ENCODE measurements at places on chromosomes 3 and 15.

GRCh38 chr15:39625451-39625850, 44.6 kb downstream of the THBS1 start:
- DNase-seq = no peak

DNA sequence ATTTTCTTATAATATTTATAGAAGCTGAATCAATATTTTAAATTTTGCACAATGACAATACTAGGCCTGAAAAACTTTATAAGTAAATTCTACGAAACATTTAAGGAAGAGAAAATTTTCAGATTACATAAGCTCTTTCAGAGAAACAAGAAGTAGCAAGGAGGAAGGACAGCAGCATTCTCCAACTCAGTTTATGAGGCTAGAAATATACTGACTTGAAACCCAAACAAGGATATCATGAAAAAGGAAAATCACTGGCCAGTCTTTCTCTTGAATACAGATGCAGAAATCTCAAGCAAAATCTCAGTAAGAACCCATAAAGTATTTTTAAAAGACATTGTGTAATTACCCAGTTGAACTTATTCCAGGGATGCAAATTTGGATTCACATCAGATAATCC, 121.3 kb downstream of the STAC start:
- DNase-seq = no peak

GRCh38 chr3:160286231-160286630, 61.0 kb downstream of the C3orf80 start:
- DNase-seq = no peak

DNA sequence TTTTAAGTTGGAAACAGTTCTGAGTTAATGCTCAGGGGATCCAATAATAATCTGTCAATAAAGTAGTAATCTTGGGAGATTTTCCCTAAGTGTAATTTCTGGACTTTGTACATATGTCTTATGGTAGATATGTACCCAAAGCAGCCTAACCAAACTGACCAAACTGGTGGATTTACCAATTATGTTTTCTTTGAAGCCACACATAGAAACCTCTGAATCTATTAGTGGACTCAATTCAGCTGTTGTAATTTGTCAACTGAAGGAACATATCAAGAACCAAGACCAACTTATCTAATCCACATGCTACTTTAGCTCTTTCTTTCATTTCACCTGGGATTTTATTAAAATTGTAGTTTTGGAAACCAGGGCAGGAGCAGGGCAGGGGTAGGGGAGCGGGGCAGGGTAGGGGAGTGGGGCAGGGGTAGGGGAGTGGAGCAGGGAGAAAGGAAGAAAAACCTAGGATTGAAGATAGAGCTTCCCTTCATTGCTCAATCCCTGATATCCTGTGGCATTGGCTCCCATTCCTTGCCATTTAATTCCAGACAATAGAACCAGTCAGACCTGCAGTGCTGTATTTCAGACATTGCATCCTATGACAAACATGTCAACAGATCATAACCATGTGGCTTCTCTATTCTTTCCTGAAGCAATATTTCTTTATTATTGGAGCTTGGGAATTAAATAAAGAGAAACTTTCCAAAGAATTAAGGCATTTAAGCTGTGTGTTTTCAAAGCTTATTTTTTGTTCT, 101.8 kb downstream of the NFKBIZ start:
- no peak for DNase-seq

GRCh38 chr15:96304839-96305238, 25.7 kb upstream of the NR2F2 start:
- no peak for DNase-seq

DNA sequence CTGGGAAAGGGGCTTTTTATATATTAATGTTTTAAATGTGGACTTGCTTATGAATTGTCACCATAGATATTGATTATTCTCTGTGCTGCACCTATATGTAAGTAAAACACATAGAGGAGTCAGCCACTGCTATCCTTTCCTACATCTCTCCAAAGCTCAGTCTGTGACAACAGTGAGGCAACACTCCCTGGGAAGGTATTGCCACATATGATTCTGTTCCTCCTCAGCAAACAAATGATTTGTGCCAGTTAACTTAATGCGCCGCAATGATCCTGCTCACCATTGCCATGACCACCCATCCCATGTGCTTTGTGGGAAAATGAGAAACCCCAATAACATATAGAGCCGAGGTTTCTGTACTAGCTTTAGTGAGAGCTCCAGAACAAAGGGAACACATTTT, 75.1 kb upstream of the FBN1 start:
- DNase-seq = no peak

DNA sequence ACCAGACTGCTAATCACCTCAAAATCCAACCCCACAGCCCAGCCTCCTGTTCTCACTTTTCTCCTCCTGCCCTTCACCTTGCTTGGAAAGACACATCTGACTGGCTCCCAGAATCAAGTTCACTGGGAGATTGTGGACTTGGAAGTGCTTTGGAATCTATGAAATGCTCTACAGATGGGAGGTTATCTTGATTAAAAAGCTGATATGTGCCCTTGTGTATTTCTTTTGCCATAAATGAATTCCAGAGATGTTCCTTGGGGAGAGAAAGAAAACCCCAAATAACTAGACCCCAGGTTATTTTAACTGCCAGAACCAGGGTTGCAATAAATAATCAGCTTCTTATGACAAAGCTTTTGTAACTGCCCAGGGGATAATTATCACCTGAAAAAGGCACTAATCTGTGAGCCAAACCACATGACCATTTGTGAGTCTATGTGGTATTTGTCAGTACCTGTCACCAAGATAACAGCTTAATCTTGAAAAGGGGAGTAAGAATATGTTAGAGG, 21.7 kb upstream of the ARHGEF3 start:
- no peak for DNase-seq

Measured in activated CD4-positive, alpha-beta T cell treated with anti-CD3 and anti-CD28 coated beads, Interleukin-2, Interleukin-4, amounts not matched to agents 100 ng/mL and 50 ng/mL, durations not matched to agents 16 hours and 8 hours (primary cell).